Cardiac fibroblast (primary cell): ENCODE measurements at places on chromosomes 7 and 10.

DNA sequence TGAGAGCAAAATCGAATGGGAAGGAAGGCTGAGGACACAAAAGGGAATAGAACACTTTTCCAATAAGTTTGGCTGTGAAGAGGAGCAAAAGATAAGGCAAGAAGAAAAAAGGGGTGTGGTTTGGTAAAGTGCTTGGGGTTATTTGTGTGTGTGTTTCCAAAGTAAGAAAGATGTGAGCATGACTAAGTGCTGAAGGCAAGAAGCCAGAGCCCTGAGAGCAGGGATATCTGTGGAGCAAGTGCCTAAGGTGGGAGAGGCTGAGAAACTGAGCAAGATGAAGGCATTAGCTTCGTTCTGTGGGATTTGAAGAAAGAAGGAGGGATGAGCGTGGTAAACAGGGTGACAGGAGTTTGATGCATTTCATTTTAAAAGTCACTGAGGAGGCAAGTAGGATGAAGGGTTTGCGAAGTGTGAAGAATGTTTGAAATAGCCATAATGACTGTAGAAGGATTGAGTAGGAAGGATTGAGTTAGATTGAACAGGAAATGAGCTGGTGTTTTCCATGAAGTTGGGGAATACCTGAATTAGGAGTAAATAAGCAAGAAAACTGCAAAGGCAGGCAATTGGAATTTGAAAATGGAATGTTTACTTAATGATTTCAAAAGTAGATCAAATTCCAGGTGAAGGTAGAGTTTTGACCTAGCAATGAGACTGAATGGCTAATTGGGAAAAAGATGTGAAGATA, 19.9 kb upstream of the SP4 start:
- no peak for DNase-seq

- no peak for DNase-seq
These were observed 173.5 kb upstream of the SEMA3A start for GRCh38 chr7:84368122-84368521.

GRCh38 chr7:17207220-17207619, 91.2 kb upstream of the AHR start:
- DNase-seq: peak; percentile 89

GRCh38 chr7:44678471-44679179, 70.0 kb upstream of the ZMIZ2 start:
- DNase-seq: peak; percentile 92

- DNase-seq: no peak
These were observed 76.8 kb downstream of the RALA start for GRCh38 chr7:39700165-39700564.

GRCh38 chr7:49643321-49643720, 130.1 kb upstream of the VWC2 start:
- no peak for DNase-seq

DNA sequence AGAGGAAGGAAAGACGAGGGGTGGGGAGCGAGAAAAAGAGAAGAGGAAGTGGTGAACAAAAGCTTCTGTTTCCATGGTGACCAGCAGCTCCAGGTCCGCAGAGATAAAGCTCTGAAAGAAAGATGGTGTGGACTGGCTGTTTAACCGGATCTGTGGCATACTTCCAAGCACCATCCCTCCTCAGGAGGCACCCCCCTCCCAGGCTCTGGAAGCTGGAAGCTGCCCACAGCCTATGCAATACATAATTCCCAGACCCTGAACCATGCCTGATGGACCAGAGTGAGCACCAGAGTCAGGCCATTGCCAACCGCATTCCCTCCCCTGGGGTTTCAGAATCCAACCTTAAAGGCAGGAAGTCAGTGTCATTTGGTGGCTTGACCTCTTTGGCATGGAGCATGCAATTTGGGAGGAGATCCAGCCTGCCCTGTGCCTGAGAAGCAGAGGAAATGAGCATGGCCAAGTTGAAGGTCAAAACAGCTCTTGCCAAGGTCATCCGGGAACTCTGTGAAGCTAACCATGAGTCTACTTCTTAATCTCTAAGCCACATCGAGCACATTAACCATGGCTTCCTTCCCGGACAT, 22.2 kb upstream of the CPXM2 start:
- peak; percentile 47 for DNase-seq
